ENCODE measurements at places on chromosomes 2 and 18. TPM values are rescaled to one million over a fixed set of nuclear protein-coding genes. Genes with fewer than 3 reads are reported as not detected.

Gene CRYBA2
- total RNA-seq, result 1.2 TPM

Gene BMPR2
- 140 TPM for total RNA-seq

Gene DSC2
- total RNA-seq, result 2.9 TPM

Gene IL1R1
- total RNA-seq, result 22.6 TPM

Gene NEMP2
- 4.4 TPM for total RNA-seq

Gene NXPH2
- total RNA-seq, result 10.9 TPM

Gene UGT1A5
- not detected for total RNA-seq

Gene SIX2
- total RNA-seq, result 0.31 TPM

Gene LRRC30
- total RNA-seq, result not detected

Gene DYSF
- total RNA-seq, result 45.5 TPM
